ENCODE measurements at places on chromosomes 3 and 15. TPM values are rescaled to one million over a fixed set of nuclear protein-coding genes. Genes with fewer than 3 reads are reported as not detected.

DNA sequence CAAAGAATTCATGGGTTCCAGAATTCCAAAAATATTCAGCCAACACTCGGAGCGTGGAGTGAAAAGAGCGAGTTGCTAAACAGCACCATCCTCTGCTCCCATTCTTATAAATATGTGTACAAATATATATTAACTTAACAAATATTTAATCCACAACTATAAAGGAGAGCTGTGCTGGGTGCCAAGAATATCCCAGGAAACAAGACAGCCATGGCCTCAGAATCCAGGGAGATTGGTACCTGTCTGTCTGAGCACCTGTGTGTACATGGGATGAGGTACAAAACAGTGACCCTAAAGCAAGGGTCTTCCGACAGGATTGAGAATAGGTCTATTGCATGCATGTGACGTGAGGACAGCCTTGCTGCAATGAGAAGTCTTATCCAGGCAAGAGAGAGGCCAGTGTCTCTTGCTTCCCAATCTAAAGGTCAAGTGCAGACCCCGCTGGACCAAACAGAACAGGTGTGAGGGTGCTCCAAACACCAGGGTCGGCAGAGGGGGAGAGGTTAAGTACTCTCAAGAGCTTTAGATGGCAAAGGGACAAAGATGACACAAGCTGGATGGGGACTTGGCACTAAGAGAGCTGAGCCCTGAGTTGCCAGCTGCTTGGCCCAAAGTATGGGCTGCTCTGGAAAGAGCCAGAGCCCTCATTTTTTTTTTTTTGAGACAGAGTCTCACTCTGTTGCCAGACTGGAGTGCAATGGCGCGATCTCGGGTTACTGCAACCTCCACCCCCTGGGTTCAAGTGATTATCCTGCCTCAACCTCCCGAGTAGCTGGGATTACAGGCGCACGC, 36.2 kb downstream of the HOMER2 start:
- no peaks in the 10 kb centered on the region for H3K4me1 ChIP-seq
- no peak overlapping the region for H3K27ac ChIP-seq
- no peak for DNase-seq
- H3K36me3 ChIP-seq: no peaks in the 10 kb centered on the region
- no peak overlapping the region for H3K4me3 ChIP-seq

- H3K36me3 ChIP-seq: no peaks in the 10 kb centered on the region
- no peaks in the 10 kb centered on the region for H3K4me1 ChIP-seq
- no peak for DNase-seq
- no peak overlapping the region for H3K4me3 ChIP-seq
- no peaks in the 10 kb centered on the region for H3K27me3 ChIP-seq
These were observed 202.5 kb upstream of the TLE3 start for GRCh38 chr15:70299931-70300869.

GRCh38 chr3:139677388-139678155, at the start of gene NMNAT3:
Gene NMNAT3, minus strand, starts transcription at chr3:139677972. Its CDS starts 50,248 bp downstream, at chr3:139627724.
- H3K27me3 ChIP-seq: peaks cover 5% of the 10 kb centered on the region
- H3K27ac ChIP-seq: no peak within 1 kb of the TSS
- H3K36me3 ChIP-seq: no peaks in the 10 kb centered on the region
- H3K4me1 ChIP-seq: no peaks in the 10 kb centered on the region

DNA sequence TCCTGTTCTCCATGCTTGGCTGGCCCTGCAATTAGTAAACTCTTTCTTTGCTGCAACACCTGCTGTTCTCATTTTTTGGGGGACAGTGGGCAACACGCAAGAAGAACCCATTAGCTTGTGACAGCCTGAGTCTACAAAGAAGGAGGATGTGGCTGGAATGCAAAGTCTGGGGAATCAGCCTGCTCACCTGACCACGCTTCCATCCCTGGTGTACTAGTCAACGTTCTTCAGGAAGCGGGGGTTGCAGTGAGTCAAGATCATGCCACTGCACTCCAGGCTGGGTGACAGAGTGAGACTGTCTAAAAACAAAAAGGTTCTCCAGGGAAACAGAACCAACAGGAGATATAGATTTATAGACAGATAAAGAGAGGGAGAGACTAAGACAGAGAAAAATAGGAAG, 27.7 kb upstream of the KBTBD12 start:
- H3K27me3 ChIP-seq: no peaks in the 10 kb centered on the region
- no peaks in the 10 kb centered on the region for H3K36me3 ChIP-seq
- no peak overlapping the region for H3K4me3 ChIP-seq
- DNase-seq: no peak
- H3K4me1 ChIP-seq: no peaks in the 10 kb centered on the region

- H3K4me3 ChIP-seq: no peak overlapping the region
- peaks cover 14% of the 10 kb centered on the region for H3K4me1 ChIP-seq
- peak overlapping the region; percentile 13 for H3K27ac ChIP-seq
- DNase-seq: peak; percentile 55
- no peaks in the 10 kb centered on the region for H3K36me3 ChIP-seq
These were observed 19.0 kb upstream of the CCR2 start for GRCh38 chr3:46334741-46335478.

DNA sequence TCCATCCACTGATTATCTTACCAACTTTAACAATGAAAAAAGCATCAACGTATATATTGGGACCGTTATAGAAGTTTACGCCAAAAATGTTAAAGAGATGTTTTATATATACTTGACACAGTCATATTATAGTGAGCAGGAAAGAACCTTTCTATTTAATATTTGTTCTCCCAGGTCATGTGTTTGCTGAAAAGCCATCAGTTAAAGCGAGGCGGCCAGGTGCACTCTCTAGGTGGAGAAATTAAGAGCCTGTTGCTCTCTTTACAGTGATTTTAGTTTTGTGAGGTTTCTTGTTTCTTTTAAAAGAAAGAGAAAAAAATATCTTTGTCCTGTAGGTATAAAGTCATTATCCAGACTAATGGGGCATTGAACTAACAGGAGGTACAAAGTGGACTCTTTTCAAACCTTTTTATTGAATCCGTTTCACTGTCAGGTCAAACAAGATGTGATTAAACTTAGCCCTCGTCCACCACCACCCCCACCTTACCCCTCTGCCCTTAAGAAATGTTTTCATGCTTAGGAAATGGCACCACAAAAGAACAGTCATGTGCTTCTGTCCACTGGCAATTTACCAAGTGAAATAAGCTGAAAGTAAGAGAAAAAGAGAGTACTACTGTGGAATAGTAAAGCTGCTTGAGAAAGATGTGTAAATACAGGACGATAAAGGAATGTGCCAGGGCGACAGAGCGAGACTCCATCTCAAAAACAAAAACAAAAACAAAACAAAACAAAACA, 279.9 kb downstream of the PTPRG start:
- no peaks in the 10 kb centered on the region for H3K4me1 ChIP-seq
- H3K27me3 ChIP-seq: no peaks in the 10 kb centered on the region
- no peaks in the 10 kb centered on the region for H3K36me3 ChIP-seq
- H3K4me3 ChIP-seq: no peak overlapping the region
- no peak for DNase-seq
- no peak overlapping the region for H3K27ac ChIP-seq

GRCh38 chr3:13688034-13688433, 139.1 kb downstream of the FBLN2 start:
- H3K27ac ChIP-seq: no peak overlapping the region
- DNase-seq: no peak
- no peaks in the 10 kb centered on the region for H3K36me3 ChIP-seq
- peaks cover 21% of the 10 kb centered on the region for H3K27me3 ChIP-seq
- no peak overlapping the region for H3K4me3 ChIP-seq

DNA sequence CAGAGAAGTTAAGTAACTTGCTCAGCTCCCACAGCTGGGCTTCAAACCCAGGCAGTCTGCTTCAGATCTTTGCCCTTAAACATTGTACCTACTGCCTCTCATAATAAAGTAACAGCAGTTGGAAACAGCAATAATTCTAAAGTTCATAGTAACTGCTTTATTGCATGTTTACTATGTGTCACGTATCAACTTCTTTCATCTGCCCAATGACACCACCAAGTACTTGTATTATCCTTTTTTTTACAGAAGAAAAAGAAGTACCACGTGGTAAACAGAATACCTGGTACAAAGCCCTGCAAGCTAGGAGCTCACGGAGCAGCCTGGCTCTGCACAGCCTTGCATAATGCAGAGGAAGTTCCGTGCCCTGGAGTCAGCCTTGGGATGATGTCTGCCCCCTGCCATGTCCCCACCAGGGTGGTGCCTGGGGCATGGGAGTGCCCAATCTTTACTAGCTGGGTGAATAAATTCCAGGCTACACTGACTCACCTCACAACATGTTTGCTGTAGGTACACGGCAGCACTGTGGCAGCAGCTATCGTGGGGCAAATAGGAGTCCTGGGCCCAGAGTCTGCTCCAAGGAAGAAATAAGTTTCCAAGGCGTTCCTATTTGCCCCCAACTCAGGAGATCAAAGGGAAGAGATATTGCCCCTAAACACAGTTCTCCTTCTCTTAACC, 77.2 kb downstream of the LDHAL6B start:
- peaks cover 22% of the 10 kb centered on the region for H3K4me1 ChIP-seq
- peak; percentile 65 for DNase-seq
- peak overlapping the region; percentile 73 for H3K27ac ChIP-seq

- no peak for DNase-seq
- H3K36me3 ChIP-seq: no peaks in the 10 kb centered on the region
- no peak overlapping the region for H3K4me3 ChIP-seq
- H3K27ac ChIP-seq: no peak overlapping the region
These were observed 111.6 kb downstream of the ALDH1A2 start for GRCh38 chr15:57953874-57954273.

GRCh38 chr3:106428565-106428994, 559.8 kb upstream of the CBLB start:
- peaks cover 14% of the 10 kb centered on the region for H3K4me1 ChIP-seq
- no peak overlapping the region for H3K27ac ChIP-seq
- no peaks in the 10 kb centered on the region for H3K27me3 ChIP-seq
- H3K36me3 ChIP-seq: no peaks in the 10 kb centered on the region

DNA sequence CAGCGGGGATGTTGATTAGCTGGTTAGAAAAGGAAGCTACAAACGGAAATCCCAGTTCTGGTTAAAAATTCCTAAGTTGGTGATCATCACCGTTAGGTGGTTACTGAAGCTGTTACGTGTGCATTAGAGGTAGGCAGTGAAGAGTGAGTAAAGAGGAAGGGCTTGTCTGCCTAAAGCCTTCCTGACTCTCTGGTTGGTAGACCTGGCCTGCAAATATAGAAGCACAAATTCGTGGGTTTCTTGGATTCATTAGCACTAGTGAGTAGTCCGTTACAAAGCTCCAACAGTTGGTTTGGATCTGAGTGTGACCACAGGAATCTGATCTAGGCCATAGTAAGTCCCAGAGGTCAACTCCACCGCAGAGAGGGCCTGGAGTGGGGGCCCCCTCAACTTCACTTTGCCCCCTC, 174.0 kb upstream of the TP63 start:
- H3K4me1 ChIP-seq: no peaks in the 10 kb centered on the region
- no peak overlapping the region for H3K27ac ChIP-seq
- no peaks in the 10 kb centered on the region for H3K36me3 ChIP-seq
- no peak overlapping the region for H3K4me3 ChIP-seq
- no peaks in the 10 kb centered on the region for H3K27me3 ChIP-seq

DNA sequence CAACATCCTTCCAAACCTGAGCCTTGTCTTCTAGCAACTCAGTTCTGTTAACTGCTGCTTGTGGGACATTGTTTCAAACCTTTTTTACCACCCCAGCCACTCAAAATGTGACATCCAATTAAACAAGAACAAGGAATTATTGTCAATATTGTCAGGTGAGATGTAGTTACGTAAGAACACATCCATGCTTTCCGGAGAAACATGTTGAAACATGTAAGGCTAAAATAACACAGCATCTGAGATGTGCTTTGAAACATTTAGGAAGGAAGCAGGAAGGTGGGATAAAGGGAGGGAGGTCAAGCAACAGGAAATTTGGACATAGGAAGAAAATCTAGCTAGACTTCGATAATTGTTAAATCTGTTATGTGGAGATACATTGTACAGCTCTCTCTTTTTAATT, 50.9 kb upstream of the PRICKLE2 start:
- no peaks in the 10 kb centered on the region for H3K36me3 ChIP-seq
- DNase-seq: no peak
- peaks cover 17% of the 10 kb centered on the region for H3K4me1 ChIP-seq
- H3K4me3 ChIP-seq: no peak overlapping the region
- H3K27ac ChIP-seq: no peak overlapping the region

GRCh38 chr3:131033480-131034080, 6.9 kb downstream of the NEK11 start:
- DNase-seq: no peak
- no peaks in the 10 kb centered on the region for H3K27me3 ChIP-seq
- no peak overlapping the region for H3K4me3 ChIP-seq

DNA sequence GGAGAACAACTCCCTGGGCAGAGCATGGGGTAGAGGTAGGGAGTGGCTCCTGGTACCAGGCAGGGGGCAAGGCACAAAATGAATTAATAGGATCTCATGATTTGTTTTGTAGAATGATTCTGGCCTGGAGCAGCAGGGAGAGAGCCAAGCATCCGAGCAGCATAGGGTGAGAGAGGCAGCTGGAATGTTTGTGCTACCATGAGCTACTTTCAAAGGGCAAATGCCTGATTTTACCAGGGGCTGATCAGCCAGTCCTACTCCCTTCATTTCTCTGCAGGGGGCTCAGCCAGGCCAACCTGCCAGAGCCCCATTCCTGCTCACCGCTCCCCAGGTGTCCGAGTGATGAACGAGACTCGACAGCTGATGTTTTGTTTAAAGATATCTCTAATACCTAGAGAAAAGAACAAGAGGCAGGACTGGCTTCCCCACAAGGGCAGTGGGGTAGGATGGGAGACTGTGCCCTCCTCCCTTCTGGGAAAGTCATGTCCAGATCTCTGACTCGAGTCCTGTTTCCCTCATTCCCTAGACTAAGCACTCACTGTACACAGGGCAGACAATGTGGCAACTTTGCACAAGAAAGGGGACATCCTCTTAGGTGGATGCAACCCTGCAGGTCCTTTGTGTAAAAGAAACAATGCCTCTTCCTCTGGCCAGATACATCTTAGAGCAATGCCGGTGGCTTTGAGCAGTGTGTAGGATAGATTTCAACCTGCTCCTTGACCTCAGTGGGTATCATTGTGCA, 12.9 kb downstream of the DUOX2 start:
- no peaks in the 10 kb centered on the region for H3K4me1 ChIP-seq
- no peaks in the 10 kb centered on the region for H3K36me3 ChIP-seq
- no peak for DNase-seq
- H3K4me3 ChIP-seq: no peak overlapping the region

The SIDT1 gene
- not detected for total RNA-seq

The RARRES1 gene
- total RNA-seq: 4.9 TPM

The TMIE gene
- total RNA-seq: not detected

The CTXN2 gene
- total RNA-seq: not detected

The CD80 gene
- total RNA-seq: not detected

The DENND6A gene
- 18.6 TPM for total RNA-seq

The TP63 gene
- total RNA-seq: not detected
